Right cardiac atrium (tissue), 5 donors: ENCODE measurements at places on chromosomes 6 and 20.

- DNase-seq, result no peak
These were observed 18.4 kb downstream of the TENT5A start for GRCh38 chr6:81734081-81734480.

GRCh38 chr6:17705428-17705777, 1.3 kb downstream of the NUP153 start:
- peak; percentile 41 for DNase-seq

DNA sequence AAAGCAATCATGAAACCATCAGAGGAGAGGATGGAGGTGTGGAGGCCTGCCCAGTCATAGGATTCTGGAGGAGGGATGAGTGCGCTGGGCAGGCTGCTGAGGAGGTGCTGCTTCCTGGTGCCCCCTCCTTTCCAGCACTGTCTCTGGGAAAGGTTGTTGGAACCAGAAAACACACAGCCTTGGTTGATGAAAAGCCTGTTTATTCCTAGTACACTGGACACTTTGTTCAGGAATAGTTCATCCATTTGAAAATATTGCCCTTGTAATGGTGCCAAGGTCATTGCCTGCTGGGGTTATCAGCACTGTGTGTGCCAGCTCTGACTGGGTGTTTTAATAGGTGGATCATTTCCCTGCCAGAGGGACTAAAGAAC, 83.7 kb upstream of the ARMC2 start:
- no peak for DNase-seq

- DNase-seq, result no peak
These were observed 2.6 kb upstream of the GPSM3 start for GRCh38 chr6:32194825-32195651.

- DNase-seq, result no peak
These were observed 594.8 kb upstream of the ARID1B start for GRCh38 chr6:156182356-156182755.

DNA sequence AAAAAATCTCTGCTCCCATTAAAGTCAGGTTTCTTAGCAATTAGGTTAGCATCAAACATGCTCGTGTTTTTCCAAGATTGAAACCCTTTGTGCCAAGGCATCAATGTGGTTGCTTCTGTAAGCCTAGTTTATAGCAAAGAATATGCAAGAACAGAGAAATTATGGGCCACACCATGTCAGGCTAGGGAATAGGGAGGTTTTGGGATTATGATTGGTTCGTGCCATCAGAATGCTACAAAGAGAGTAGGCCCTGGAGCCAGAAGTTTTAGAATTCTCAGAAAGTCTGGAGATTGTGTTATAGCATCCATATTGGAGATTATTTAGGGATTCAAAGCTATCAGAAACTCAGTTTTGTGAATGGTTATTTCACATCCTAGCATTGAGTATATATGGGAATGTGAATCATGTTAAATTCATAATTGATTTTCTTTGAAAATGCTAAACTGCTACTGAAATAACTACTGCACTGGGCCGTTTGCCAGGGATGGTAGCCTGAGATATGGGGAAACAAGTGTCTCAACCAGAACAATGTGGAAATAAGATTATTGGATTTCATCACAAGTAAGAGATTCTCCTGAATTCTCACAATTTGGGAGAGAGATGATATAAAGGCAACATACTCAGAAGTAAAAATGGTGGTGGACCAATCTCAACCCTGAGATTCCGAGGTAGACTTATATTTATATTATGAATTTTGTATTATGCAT, 45.3 kb downstream of the ZNF292 start:
- DNase-seq, result peak; percentile 60

DNA sequence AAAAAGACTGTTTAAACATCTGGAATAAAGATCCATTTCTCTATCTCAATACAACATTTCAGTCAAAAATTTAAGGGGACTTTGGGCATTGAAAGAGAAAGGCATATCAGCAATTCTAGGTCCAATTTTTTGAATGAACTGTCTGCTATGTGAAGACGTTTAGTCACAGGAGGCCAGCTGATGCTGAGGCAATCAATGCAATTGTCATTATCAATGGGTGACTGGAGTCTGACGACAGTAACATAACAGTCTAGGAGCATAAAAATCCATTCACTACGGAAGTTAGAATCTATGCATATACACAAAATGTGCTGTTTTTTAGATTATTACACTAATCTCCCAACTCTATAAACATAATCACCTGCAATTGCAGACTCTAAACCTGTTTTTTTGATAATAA, 37.8 kb downstream of the TENT5A start:
- no peak for DNase-seq
